ENCODE measurements at places on chromosomes 1 and 21. TPM values are rescaled to one million over a fixed set of nuclear protein-coding genes. Genes with fewer than 3 reads are reported as not detected.

HSD3B2 gene
- polyA plus RNA-seq = not detected

BATF3 gene
- polyA plus RNA-seq = 0.98 TPM

FAM72B gene
- polyA plus RNA-seq = 0.35 TPM

C1orf21 gene
- polyA plus RNA-seq = not detected

PDZK1IP1 gene
- polyA plus RNA-seq = not detected

SHISAL2A gene
- 6.9 TPM for polyA plus RNA-seq

RAP1GAP gene
- not detected for polyA plus RNA-seq

GPR161 gene
- not detected for polyA plus RNA-seq

ATP1A4 gene
- polyA plus RNA-seq = not detected

CELA3A gene
- polyA plus RNA-seq = not detected

E2F2 gene
- not detected for polyA plus RNA-seq

SERINC2 gene
- polyA plus RNA-seq = not detected

VWA1 gene
- polyA plus RNA-seq = not detected

AIM2 gene
- not detected for polyA plus RNA-seq

NUDT4B gene
- polyA plus RNA-seq = 11.2 TPM

RNU1-3 gene
- polyA plus RNA-seq = not detected

OR2T35 gene
- polyA plus RNA-seq = not detected

GJA9 gene
- polyA plus RNA-seq = not detected

ZNF593OS gene
- polyA plus RNA-seq = not detected

NBL1 gene
- polyA plus RNA-seq = 2.5 TPM

WNT2B gene
- 0.55 TPM for polyA plus RNA-seq
